ENCODE measurements at places on chromosomes 5 and 9.

DNA sequence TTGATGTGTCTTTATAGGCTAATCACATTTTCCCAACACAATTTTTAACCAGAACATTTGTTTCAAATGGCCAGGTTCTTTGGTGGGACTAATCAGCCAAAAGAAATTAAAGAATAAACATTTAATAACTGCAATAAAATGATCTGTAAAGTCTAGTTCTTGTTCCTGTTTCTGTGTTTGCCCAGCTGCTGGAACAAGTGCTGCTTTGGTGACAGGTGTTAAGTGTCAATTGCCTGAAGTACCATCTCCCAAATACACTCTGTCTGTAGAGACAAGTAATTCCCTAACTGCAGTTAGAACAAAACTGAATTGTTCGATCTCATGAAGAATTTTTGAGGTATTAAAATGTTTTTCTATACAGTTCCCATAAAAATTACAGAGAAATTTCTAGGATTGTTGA is 402.3 kb upstream of the CHD1 start:
- DNase-seq: no peak

DNA sequence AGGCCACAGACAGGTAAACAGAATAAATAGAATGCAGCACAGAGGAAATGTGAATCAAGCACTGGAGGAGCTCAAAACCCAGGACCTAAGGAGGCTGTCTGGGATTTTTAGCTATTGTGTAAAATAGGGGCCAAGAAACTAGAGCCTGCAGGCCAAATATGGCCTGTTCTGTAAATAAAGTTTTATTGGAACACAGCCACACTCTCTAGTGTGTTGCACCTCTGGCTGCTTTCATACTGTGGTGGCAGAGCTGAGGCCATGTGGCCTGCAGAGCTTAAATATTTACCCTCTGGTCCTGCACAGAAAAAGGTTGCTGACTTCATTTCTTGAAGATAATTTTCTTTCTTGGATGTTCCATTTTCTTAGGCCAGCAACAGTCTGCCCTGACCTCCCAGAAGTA is 136.4 kb downstream of the WDR41 start:
- DNase-seq: no peak

DNA sequence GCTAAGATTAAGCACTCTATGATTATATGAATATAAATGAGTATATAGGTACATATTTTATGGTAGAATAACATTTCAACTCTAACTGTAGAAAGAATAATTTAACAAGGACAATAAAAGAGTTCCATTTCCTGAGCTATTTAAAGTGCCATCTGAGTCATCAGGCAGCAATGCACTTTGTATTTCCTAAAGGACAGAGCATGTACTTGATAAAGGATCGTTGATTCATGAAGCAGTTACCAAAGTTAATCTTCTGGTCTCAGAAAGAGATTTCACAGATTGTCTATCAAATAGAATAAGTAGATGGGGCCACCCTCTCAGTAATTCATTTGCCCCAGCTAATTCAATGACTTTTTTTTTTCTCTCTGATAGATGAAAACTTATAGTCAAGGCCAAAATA is 747.8 kb downstream of the CDH18 start:
- DNase-seq: no peak

GRCh38 chr9:16230731-16231130 is 639.7 kb downstream of the BNC2 start:
- no peak for DNase-seq

Measured in K562 (cell line).